ENCODE measurements at places on chromosomes 5 and 9.

GRCh38 chr5:5314166-5314565 lies 108.3 kb upstream of the ICE1 start:
- no peak for DNase-seq

- DNase-seq = no peak
These were observed 15.1 kb upstream of the TRIM36 start for GRCh38 chr5:115184770-115185169.

GRCh38 chr5:65734921-65735320 lies 12.9 kb downstream of the NLN start:
- DNase-seq = no peak

DNA sequence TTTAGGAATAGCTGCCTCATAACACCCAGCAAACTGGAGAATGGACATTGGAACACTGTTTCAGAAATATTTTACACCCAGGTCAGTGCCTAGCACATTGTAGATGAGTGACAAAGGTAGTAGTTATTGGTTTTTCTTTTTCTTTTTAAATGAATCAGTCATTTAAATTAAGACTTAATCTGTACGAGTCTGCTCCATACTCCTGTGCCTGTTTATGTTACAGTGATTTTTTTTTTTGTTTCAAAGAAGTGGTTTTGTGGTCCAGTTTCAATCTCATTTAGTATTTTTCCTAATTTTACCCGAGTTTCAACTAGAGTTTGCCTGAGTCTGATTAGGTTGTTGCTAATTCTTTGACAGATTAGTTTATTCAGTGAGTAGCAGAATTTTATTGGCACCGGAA lies 16.2 kb downstream of the LMNB1 start:
- no peak for DNase-seq

GRCh38 chr5:122067390-122067789 lies 10.7 kb downstream of the LOX start:
- DNase-seq = no peak

GRCh38 chr5:360257-361027 lies 38.9 kb downstream of the AHRR start:
- no peak for DNase-seq

GRCh38 chr9:1978941-1979340 lies 36.2 kb upstream of the SMARCA2 start:
- DNase-seq = no peak

GRCh38 chr5:135064235-135064570 lies 30.2 kb upstream of the PITX1 start:
- no peak for DNase-seq

GRCh38 chr5:170195961-170196360 lies 36.8 kb upstream of the C5orf58 start:
- no peak for DNase-seq

DNA sequence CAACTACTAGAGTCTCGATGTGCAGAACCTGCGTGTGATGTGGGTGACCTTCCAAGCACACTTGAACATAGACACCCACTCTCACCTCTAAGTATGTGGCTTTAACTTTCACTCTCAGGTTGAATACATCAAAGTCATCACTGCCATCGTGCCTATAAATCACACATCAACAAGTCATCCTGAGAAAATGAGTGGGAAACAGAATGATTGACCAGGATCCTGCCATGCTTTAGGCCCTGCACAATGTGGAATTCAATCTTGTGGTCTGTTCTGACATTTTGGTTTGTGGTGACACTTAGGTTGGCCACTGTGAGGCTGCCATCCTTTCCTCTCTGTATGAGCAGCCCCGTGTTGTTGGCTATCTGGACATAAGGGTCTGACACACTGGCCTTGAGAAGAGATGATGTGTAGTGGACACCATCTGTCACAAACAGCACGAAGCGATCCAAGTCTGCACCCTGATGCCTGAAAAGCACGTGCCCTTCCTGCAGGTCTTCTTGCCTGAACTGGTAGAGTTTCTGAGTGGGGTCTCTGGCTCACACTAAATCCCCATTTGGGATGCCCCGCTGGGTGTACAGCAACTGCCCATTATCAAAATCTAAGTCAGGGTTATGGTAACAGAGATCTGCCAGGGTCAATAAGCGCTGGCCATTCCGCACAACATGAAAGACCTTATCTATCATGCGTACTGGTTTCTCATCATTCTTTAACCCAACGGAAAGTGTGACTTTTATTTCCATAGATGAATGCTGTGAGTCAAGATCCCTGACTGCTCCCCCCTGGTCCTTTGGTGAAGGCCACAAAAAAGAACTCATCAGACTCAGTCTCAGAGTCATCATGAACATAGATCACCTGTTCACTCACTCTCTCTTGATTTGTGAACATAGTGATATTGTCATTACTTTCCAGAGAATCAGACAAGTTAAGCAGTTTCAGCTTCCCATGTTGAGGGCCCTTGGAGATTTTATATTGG lies 116.6 kb downstream of the ESM1 start:
- no peak for DNase-seq

DNA sequence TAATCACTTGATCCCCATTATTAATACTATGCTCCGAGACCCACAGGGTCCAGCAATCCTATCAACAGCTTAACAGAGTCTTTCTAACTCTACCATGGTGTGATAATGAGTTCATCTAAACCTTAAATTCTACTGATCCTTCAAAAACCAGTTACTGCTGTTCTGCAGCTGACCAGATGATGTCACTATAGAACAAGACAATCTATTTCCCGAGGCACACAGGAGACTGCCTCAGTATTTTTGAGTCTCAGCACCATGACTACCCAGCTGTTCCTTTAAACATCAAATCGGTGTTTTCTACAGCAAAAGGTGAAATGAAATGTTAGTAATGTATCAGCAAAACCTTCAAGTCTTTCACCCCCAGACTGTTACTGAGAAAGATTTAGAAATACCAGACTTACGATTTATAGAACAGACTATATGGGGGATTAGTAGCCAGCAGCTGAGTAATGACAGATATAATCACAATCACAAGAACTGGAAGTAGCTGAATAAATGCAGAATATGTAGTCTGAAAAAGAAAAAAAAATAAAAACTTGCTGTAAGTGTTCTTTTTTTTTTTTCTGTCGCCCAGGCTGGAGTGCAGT lies 16.9 kb downstream of the DNAJC18 start:
- DNase-seq = no peak

DNA sequence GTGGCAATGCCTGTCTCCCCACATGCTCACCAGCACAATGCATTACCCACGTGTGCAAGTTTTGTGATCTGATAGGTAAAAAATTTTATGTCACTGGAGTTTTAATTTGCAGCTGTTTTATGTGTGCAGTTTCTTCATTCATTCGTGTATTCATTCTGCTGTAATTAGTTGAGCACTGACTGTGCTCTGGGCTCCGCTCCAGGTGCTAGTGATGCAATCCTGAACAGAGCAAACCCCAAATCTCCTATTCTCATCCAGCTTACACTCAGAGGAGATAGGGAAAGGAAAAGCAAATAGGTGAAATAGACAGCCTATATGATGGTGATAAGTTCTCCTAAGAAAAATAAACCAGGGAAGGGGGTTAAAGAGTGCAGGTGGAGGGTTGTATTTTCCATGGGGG lies 148.4 kb downstream of the TENT4A start:
- DNase-seq = no peak

- no peak for DNase-seq
These were observed 34.1 kb upstream of the CPLX2 start for GRCh38 chr5:175837171-175837699.

GRCh38 chr9:72362680-72363139 lies 2.3 kb downstream of the ZFAND5 start:
- peak; percentile 15 for DNase-seq

- no peak for DNase-seq
These were observed 203.1 kb upstream of the ANKH start for GRCh38 chr5:15074651-15075050.

- DNase-seq = no peak
These were observed 221.6 kb upstream of the CTNND2 start for GRCh38 chr5:12125895-12126294.

DNA sequence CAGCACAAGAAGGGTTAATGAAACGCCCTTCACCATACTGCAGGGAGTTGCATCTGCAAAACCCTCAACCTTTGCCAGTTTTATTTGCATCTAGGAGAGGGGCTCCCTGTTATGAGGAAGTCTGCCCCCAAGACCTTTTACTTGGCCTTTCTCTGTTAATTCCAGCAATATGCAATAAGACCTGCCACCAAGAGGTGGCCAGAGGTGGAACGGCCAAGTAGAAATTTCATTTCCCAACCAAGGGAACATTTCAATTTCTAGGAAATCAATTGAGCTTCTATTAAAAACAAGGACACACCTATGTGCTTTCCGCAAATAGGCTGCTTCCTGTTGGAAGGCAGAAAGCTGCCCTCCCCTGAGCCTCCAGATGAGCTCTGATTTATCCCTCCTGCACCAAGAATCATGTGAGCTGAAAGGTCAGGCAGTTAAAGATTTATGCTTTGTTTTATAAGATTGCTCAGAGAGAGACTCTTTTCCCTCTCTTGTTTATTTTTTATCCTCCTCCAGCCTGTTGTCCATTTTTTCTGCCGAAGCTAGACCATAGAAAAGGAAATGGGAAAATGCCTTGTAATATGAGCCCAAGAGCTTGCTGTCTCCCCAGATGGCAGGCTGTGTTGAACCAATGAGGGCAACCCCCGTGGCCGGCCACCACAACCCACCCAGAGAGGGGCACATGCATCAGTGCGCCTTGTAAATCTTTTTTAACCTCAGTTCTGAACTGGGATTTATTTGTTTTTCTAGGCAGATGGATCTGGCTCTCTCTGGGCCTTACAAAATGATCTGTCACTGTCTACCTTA lies 572.8 kb downstream of the TLE1 start:
- DNase-seq = no peak

DNA sequence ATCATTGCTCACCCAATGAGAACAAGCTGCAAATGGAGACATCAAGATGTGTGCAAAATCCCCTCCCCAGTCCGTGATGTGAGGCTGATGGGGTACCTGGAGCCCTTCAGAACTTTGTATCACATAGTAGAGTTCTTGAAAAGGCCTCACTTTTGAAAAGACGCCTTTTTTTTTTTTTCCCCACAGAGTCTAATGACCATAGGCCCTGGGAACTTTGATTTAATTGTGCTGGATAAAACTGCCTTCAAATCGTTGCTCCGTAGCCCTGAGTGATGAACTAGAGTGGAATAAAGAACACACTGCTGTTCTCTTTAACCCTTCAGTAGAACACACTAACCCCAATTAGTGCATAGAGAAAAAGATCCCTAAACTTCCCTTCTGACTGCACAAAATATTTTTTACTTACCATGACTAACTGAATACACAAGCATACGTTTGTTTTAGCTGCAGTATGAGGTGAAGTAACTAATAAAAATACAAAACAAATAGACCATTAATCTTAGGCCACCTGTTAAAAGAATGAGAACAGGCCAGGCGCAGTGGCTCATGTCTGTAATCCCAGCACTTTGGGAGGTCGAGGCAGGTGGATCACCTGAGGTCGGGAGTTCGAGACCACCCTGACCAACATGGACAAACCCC lies 15.1 kb downstream of the PSAT1 start:
- no peak for DNase-seq

DNA sequence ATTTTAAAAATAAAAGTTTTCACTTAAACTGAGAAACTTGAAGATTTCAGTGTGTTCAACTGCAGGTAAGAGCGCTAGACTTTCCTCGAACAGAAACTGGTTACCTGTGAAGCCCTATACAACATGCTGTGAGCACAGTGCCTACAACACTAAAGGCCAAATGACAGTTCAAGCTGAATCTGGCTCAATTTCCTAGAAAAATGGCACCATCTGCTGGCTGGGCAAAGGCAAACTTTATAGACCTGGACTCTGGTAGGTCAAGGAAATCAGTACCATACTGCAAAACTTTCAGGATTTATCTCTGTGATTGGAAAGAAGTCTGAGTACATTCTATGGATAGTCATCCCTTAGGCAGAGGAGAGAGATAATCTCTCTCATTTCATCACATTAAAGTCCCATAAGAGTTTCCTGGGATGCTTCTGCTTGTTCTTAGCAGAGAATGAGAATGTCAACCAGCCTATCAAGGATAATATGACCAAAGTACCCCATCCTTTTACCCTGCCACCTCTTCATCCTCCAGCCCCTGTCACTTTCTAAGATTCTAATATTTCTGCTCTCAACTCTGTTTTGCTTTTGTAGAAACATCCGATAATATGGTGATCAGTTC lies 31.8 kb upstream of the FOXB2 start:
- no peak for DNase-seq

GRCh38 chr5:77560677-77561263 lies 68.7 kb upstream of the WDR41 start:
- no peak for DNase-seq
